ENCODE measurements at places on chromosomes 11 and 22.

DNA sequence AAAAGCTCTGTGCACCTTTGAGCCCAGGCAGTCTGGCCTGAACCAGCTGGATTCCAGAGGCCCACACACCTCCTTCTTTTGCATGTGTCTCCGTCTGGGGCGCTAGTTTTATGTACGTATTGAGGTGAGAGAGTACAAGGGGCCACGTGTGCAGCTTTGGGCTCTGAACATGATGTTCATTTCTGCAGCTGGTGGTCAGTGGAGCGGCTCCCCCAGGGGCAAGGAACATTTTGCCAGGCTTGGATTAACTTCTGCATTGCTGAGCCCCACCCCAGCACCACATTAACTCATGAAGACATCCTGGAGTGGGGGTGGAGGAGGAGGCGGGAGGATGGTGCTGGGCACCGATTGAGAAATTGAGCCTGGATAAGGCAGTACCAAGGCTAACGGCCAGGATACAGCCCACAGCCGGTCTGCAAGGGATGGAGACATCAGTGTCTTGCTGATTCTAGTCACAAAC lies 13.8 kb downstream of the USP2 start:
- DNase-seq: no peak

GRCh38 chr11:70647188-70648166 lies 249.1 kb downstream of the CTTN start:
- no peak for DNase-seq

- no peak for DNase-seq
Observed at GRCh38 chr11:112106070-112106469, 19.4 kb downstream of the SDHD start.

GRCh38 chr11:60960405-60960804 lies 8.4 kb upstream of the SLC15A3 start:
- DNase-seq: no peak

DNA sequence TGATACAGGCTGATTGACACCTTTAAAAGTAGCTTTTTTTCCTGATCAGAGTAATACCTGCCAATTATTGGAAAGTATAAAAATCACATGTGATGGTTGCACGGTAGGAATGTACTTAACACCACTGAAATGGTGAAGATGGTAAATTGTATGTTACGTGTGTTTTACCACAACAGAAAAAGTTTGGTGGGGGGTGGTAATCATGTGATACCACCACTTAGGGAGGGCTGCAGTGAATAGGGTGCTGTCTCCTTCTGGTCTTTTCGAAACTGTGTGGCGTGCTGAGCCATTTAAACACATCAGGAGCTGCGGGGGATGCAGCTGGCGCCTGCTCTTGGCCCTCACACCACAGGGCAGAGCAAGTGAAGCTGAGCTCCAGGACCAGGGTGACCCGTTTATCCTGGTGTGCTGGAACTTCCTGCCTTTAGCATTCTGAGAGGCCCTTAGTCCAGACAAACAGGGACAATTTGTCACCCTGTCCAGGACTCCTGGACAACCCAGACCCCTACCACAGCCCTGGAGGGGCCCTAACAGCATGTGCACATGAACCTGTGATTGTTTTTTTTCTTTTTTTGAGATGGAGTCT lies 2.6 kb downstream of the SYNGR1 start:
- no peak for DNase-seq

DNA sequence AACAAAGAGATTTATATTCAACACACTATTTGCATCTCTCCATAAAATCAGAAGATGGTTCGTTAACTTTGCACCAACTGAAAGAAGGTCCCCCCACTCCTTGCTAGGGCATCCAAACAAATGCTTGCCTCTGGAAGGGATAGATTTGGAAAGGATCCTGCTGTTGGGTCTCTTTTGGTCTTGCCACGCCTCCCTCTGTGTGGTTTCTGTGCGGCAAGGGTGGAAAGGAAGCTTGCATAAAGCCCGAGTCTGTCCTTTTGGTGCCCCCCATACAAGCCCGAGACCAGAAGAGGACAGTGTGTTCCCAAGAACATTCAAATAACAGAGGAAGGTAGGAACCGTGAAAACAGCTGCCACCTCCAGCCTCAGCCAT lies 15.1 kb downstream of the SCGB1A1 start:
- DNase-seq: no peak

- DNase-seq: no peak
Observed at GRCh38 chr22:29200901-29201300, 4.8 kb upstream of the EMID1 start.

DNA sequence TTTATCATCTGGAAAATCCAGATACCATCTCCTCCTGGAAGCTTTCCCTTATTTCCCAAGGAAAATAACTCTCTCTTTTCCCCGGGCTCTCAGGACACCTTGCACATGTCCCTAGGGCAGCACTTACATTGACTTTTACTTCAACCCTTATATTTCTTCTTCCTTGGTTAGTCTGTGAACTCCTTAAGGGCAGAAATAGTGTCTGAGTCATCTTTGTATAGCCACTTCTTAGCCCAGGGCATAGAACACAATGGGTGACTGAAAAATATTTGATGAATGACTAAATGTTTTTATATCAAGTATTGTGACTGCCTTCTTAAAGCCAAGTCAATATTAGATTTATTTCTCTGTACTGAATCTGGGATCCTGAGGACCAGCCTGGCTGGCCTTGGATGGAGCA lies 45.4 kb upstream of the MYOD1 start:
- DNase-seq: no peak

DNA sequence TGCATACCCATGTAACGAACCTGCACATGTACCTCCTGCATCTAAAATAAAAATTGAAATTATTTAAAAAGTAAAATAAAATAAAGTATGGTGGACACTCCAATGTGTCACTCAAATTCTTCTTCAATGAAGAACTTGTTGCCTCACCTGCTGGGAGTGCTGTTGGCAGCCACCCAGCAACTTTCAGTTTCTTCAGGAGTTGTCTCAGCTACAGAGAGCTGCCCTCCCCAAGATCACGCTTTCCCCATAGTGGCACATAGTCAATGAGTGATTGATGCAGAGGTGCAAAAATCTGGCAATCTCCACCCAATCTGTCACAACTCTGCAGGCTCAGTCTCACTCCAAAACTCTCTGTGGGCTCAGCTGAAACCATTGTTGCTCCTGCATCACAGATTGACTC lies 92.3 kb upstream of the C11orf87 start:
- no peak for DNase-seq

- DNase-seq: no peak
Observed at GRCh38 chr11:128359515-128359914, 227.8 kb downstream of the ETS1 start.

- no peak for DNase-seq
Observed at GRCh38 chr22:43274595-43275240, 68.5 kb downstream of the SCUBE1 start.

DNA sequence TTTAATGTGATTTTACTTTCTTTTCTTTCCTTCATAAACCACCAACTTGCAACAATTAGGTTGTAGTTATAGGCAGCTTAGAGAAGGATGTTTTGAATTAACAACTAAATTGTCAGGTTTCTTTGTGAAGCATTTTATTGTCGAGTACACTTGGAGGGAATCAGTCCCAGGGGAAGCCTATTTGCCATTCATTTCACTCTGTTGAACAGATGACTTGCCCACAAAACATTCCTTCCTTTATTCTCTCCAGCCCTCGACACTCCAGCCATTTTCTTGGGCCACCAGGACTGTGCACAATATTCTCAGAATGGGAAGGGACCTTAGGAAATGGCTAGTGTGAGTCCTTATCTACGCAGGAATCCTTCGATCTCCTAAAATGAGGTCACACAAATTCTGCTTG lies 620.6 kb downstream of the SOX6 start:
- no peak for DNase-seq
